ENCODE measurements at places on chromosomes 13 and 19.
A peak's percentile ranks its signal among the peaks of the same experiment; 100 is the strongest.

- no peaks in the 10 kb centered on the region for H3K36me3 ChIP-seq
- peak overlapping the region; percentile 96 for H3K27ac ChIP-seq
- H3K27me3 ChIP-seq, result no peaks in the 10 kb centered on the region
- H3K4me1 ChIP-seq, result peaks cover 34% of the 10 kb centered on the region
These were observed 699 bp downstream of the RCBTB2 start for GRCh38 chr13:48532256-48532505.

- H3K4me3 ChIP-seq, result peak overlapping the region; percentile 99
- H3K27ac ChIP-seq, result peak overlapping the region; percentile 75
- peaks cover 3% of the 10 kb centered on the region for H3K36me3 ChIP-seq
- H3K4me1 ChIP-seq, result peaks cover 32% of the 10 kb centered on the region
These were observed 1.4 kb upstream of the RAVER1 start for GRCh38 chr19:10334588-10335351.

GRCh38 chr19:7397687-7398086 lies 49.0 kb downstream of the ARHGEF18 start:
- DNase-seq, result no peak
- no peak overlapping the region for H3K4me3 ChIP-seq
- no peaks in the 10 kb centered on the region for H3K27me3 ChIP-seq
- no peaks in the 10 kb centered on the region for H3K36me3 ChIP-seq
- H3K4me1 ChIP-seq, result peaks cover 17% of the 10 kb centered on the region

DNA sequence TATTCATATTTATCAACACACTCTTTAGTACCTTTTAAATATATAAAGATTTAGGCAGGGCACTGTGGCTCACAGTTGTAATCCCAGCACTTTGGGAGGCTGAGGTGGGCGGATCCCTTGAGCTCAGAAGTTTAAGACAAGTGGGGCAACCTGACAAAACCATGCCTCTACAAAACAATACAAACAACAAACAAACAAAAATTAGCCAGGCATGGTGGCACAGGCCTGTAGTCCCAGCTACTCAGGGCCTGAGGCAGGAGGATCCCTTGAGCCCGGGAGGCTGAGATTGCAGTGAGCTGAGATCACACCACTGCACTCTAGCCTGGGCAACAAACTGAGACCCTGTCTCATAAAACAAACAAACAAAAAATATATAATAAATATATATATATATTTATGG lies 1748.3 kb upstream of the PCDH20 start:
- no peak overlapping the region for H3K27ac ChIP-seq
- H3K4me3 ChIP-seq, result no peak overlapping the region
- DNase-seq, result no peak
- H3K4me1 ChIP-seq, result peaks cover 6% of the 10 kb centered on the region

GRCh38 chr13:46605825-46606554 lies 53.0 kb downstream of the LRCH1 start:
- H3K27me3 ChIP-seq, result no peaks in the 10 kb centered on the region
- H3K4me3 ChIP-seq, result no peak overlapping the region
- H3K27ac ChIP-seq, result no peak overlapping the region
- no peak for DNase-seq
- H3K4me1 ChIP-seq, result peaks cover 71% of the 10 kb centered on the region

DNA sequence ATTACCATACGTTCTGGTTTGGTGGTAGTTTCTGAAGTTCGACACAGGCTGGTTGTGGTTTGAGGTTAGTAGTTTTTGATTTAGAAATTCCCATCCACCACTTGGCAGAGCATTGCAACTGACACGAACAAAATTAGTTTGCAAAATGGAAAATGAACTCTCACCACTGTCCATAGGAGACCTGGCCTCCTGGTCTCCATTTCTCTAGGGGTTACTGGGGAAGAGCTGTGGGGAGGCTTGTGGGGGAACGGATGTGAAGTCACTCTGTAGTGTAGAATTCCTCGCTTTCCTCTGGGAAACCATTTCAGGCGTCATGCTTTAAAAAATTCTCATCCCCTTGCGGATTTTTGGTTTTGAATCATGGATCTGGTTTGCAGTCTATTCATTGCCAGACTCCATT lies 321.5 kb upstream of the MAB21L1 start:
- no peaks in the 10 kb centered on the region for H3K27me3 ChIP-seq
- DNase-seq, result no peak
- no peak overlapping the region for H3K27ac ChIP-seq
- no peaks in the 10 kb centered on the region for H3K36me3 ChIP-seq
- H3K4me1 ChIP-seq, result no peaks in the 10 kb centered on the region
- no peak overlapping the region for H3K4me3 ChIP-seq

- DNase-seq, result no peak
- H3K27ac ChIP-seq, result no peak overlapping the region
- no peaks in the 10 kb centered on the region for H3K27me3 ChIP-seq
These were observed 105.6 kb downstream of the DHRS12 start for GRCh38 chr13:51698352-51698751.

DNA sequence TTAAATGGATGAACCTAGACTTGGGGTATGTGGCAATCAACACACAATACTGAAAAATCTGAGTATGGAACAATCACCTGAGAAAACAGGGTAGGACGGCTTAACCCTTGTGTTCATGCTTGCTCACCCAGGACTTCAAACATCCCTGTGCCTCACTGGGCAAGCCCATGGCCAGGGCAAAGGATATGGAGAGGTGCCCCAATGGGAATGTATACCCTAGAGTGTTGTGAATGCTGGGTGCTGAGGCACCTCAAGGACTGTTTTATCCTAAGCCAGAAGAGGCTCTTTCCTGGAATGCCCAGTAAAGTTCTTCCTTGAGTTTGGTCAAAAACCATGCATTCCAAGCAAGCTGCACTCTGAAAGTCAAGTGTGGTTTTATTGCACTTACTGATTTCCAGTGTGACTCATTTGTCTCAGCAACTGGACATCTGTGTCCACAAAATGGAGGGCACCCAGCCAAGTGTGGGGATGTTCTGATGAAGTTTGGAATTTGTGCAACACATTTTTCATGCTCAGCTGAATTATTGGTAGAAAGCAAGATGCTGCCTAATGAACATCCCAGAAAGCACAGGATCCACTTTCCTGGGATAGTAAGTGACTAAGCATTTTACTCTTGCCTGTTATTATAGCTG lies 531.3 kb downstream of the RFC3 start:
- H3K36me3 ChIP-seq, result no peaks in the 10 kb centered on the region
- H3K4me3 ChIP-seq, result no peak overlapping the region
- no peak for DNase-seq
- H3K27me3 ChIP-seq, result no peaks in the 10 kb centered on the region
- H3K4me1 ChIP-seq, result peaks cover 24% of the 10 kb centered on the region

- no peak overlapping the region for H3K4me3 ChIP-seq
- DNase-seq, result no peak
- no peak overlapping the region for H3K27ac ChIP-seq
- H3K27me3 ChIP-seq, result no peaks in the 10 kb centered on the region
These were observed 432.7 kb downstream of the FOXO1 start for GRCh38 chr13:40233731-40234195.

GRCh38 chr13:30978981-30979956 lies 46.8 kb downstream of the TEX26 start:
- H3K4me1 ChIP-seq, result peaks cover 11% of the 10 kb centered on the region
- H3K27me3 ChIP-seq, result no peaks in the 10 kb centered on the region
- no peak overlapping the region for H3K27ac ChIP-seq

GRCh38 chr19:35216833-35217648 lies 11.5 kb downstream of the FAM187B start:
- H3K4me1 ChIP-seq, result no peaks in the 10 kb centered on the region
- H3K27me3 ChIP-seq, result no peaks in the 10 kb centered on the region

DNA sequence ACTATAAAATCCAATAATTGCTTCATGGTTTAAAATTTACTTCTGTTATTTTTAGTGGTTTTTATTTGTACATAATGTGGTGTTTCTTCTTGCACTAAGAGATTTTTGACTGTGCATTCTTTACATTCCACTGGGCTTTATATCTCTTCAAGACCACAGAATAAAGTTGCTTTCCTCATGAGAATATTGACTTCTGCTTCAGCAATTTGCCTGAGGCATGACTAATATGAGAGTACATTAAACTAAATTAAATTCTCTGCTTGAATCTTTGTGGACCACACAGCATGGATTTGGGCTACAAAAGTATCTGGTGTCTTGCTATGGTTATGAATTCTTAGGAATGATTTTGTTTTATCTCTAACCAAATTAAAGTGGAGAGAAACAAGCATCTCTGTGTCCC lies 1463.4 kb upstream of the PCDH20 start:
- H3K27me3 ChIP-seq, result no peaks in the 10 kb centered on the region
- no peak overlapping the region for H3K4me3 ChIP-seq
- H3K4me1 ChIP-seq, result no peaks in the 10 kb centered on the region
- no peak overlapping the region for H3K27ac ChIP-seq
- DNase-seq, result no peak

DNA sequence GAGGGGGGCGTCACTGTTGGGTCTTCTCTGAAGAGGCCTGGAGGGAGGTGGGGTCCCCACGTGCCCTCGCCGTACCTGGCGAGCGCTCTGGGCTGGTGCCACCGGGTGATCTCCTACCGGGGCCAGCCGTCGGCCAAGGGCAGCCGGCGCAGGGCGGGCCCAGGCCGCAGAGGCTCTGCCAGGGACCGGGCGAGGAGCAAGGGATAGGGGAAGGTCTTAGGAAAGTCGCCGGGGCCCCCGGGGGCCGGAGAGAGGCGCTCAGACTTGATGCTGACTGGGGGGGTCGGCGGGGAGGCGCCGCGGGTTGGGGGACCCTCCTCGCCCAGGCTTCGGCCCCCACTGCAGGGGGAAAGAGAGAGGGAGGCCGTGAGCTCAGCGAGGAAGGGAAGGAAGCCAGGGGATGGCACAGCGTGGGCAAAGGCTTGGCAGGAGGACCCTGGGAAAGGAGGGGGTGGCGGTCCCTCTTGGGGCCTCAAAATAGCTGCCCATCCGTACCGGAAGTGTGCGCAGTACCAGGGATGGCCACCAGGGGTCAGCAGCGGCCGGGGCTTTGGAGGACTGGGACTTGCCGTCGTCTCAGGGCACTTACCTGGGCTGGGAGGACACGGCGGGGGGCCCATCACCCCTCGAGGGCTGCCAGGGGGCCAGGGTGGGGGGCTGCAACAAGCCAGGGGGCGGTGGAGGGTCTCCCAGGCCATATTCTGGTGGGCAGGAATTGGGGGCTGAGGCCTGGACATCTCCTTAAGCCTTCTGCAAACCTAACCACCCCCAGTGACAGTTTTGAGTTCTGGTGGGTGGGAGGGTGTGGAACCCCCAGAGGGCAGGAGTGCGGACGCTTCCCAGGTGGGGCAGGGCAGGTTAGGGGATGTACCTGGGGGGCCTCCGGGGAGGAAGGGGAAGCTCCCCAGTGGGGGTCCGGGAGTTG lies 7.7 kb upstream of the TMEM161A start:
- peak; percentile 96 for DNase-seq
- no peak overlapping the region for H3K27ac ChIP-seq
- no peaks in the 10 kb centered on the region for H3K36me3 ChIP-seq
- H3K4me3 ChIP-seq, result no peak overlapping the region
- H3K4me1 ChIP-seq, result no peaks in the 10 kb centered on the region
- peaks cover 2% of the 10 kb centered on the region for H3K27me3 ChIP-seq

- H3K4me1 ChIP-seq, result peaks cover 9% of the 10 kb centered on the region
- no peaks in the 10 kb centered on the region for H3K36me3 ChIP-seq
- no peak overlapping the region for H3K27ac ChIP-seq
- DNase-seq, result no peak
These were observed 1.4 kb downstream of the NPAS1 start for GRCh38 chr19:47020992-47021496.

- peak overlapping the region; percentile 90 for H3K4me3 ChIP-seq
- peaks cover 27% of the 10 kb centered on the region for H3K4me1 ChIP-seq
- H3K36me3 ChIP-seq, result peaks cover 3% of the 10 kb centered on the region
- peak; percentile 89 for DNase-seq
- H3K27me3 ChIP-seq, result peaks cover 5% of the 10 kb centered on the region
These were observed 2.5 kb downstream of the PRR12 start for GRCh38 chr19:49593233-49594113.

DNA sequence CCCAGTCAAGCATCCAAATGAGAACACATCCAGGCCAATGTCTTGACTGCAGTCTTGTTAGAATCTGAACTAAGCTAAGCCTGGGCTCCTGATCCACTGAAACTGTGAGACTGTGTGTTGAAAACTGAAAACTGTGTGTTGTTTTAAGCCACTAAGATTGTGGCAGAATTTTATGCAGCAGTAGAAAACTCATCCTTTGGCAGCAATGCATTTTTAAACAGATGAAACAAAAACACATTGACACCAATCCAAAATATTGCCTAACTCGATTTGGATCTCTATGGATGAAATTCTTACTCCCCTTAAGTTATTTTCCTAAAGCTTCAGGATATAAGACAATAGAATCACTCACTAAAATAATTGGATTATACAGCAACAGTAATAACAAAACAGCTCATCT lies 202.3 kb upstream of the KLF12 start:
- H3K4me1 ChIP-seq, result no peaks in the 10 kb centered on the region
- H3K4me3 ChIP-seq, result no peak overlapping the region
- no peak overlapping the region for H3K27ac ChIP-seq
- DNase-seq, result no peak
- H3K27me3 ChIP-seq, result no peaks in the 10 kb centered on the region
- peaks cover 5% of the 10 kb centered on the region for H3K36me3 ChIP-seq

- peaks cover 5% of the 10 kb centered on the region for H3K27me3 ChIP-seq
- no peak overlapping the region for H3K4me3 ChIP-seq
- no peaks in the 10 kb centered on the region for H3K36me3 ChIP-seq
- DNase-seq, result no peak
- no peak overlapping the region for H3K27ac ChIP-seq
These were observed 705.3 kb downstream of the GPC5 start for GRCh38 chr13:92103689-92104153.

- H3K4me3 ChIP-seq, result peak overlapping the region; percentile 99
- peaks cover 3% of the 10 kb centered on the region for H3K27me3 ChIP-seq
- peaks cover 52% of the 10 kb centered on the region for H3K4me1 ChIP-seq
- peak overlapping the region; percentile 98 for H3K27ac ChIP-seq
These were observed 1.4 kb downstream of the SLC1A5 start for GRCh38 chr19:46787040-46787330.

DNA sequence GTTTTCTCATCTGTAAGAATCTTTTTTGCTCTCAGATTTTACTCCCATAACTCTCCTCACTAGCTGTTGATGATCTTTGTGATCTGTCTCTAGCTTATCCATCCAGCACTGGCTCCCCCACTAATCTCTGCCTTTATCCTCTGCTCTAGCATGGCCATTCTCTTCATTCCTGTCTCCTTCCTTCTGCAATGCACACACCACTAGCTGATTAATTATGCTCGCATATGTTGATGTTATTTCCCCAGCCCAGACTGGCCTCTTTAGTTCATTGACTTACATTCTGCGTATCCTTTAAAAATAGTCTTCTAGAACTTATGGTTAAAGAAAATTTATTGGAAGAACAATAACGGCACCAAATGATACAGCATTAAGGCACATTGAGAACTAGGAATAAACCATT lies 52.5 kb downstream of the DGKH start:
- no peak overlapping the region for H3K4me3 ChIP-seq
- no peak for DNase-seq
- H3K36me3 ChIP-seq, result peaks cover 10% of the 10 kb centered on the region
- no peak overlapping the region for H3K27ac ChIP-seq

GRCh38 chr13:85255978-85256377 lies 543.2 kb downstream of the SLITRK6 start:
- no peak overlapping the region for H3K27ac ChIP-seq
- no peaks in the 10 kb centered on the region for H3K27me3 ChIP-seq
- no peak for DNase-seq
- no peaks in the 10 kb centered on the region for H3K4me1 ChIP-seq
- H3K4me3 ChIP-seq, result no peak overlapping the region
- H3K36me3 ChIP-seq, result peaks cover 3% of the 10 kb centered on the region
